ENCODE measurements at places on chromosomes 3 and 15. TPM values are rescaled to one million over a fixed set of nuclear protein-coding genes. Genes with fewer than 3 reads are reported as not detected.

Gene TSC22D2
- total RNA-seq = 24.7 TPM

Gene AADACL2
- total RNA-seq = not detected

Gene SPATA12
- total RNA-seq = not detected

Gene CFAP91
- total RNA-seq = 0.73 TPM

Gene KCNMB2
- total RNA-seq = 2.1 TPM

Gene ZNF80
- not detected for total RNA-seq

Data from hair follicle dermal papilla cell (primary cell).